Activated T-helper 1 cell treated with anti-CD3 and anti-CD28 coated beads, Interleukin-2, amount 50 U/mL, for 16 hours (primary cell): ENCODE measurements at places on chromosomes 6 and 20.

DNA sequence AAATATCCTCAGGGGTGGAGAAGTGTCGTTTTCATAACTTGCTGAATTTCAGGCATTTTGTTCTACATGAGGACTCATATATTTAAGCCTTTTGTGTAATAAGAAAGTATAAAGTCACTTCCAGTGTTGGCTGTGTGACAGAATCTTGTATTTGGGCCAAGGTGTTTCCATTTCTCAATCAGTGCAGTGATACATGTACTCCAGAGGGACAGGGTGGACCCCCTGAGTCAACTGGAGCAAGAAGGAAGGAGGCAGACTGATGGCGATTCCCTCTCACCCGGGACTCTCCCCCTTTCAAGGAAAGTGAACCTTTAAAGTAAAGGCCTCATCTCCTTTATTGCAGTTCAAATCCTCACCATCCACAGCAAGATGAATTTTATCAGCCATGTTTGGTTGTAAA, 20.3 kb upstream of the MAPK13 start:
- DNase-seq, result no peak

- DNase-seq, result no peak
Observed at GRCh38 chr6:47182291-47182957, 127.3 kb downstream of the TNFRSF21 start.

DNA sequence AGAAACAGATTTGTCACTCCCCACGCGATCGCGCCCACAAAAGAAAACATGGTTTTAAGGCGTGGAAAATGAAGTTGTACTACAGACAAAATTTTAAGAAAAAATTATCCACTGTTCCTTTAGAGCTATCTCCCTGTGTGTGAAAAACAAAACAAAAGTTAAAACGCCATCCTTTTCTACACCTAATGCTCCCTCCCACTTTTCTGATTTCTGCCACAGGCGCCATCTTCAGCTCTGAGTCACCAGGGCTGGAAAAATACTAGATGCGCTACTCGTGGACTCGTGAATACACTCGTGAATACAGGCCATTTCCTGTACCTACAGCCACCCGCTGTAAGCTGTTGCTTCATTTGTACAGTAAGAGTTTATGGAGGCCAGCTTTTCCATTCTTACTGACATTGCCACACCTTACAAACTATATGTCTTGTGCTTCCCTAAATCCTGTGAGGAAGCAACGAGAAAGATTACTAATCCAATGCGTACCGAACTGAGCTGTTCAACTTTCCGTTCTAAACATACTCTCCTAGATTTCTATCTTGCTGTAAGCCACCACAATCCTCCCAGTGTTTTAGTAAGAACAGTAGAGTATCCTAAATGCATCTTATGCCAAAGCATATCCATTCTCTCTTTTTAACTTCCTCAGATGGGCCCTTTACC, 773 bp upstream of the AHI1 start:
- DNase-seq, result peak; percentile 12

GRCh38 chr6:88840796-88841539, 122.5 kb downstream of the RNGTT start:
- DNase-seq, result no peak

- DNase-seq, result no peak
Observed at GRCh38 chr6:33707771-33708170, 3.7 kb downstream of the UQCC2 start.

GRCh38 chr20:38256966-38257365, 3.6 kb downstream of the KIAA1755 start:
- no peak for DNase-seq

GRCh38 chr20:49616154-49617007, 48.4 kb upstream of the PTGIS start:
- DNase-seq, result no peak

DNA sequence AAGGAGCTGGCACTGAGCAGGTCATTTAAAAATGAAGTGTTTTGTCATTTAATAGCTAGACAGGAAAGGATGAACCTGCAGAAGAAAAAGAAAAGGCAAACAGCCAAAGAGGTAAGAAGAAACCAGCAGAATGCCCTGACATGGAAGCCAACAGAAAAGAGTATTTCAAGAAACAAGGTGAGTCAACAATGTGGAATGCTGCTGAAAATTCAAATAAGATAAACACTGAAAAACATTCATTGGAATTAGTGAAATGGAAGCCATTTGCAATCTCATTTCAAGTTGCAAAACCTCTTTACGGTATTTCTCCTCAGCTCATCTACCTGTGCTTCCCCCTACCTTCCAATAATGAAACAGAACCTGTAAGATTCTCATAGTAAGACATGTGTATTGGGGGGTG, 59.6 kb downstream of the RWDD2A start:
- DNase-seq, result no peak

GRCh38 chr6:16494793-16495192, 256.4 kb downstream of the GMPR start:
- DNase-seq, result no peak

DNA sequence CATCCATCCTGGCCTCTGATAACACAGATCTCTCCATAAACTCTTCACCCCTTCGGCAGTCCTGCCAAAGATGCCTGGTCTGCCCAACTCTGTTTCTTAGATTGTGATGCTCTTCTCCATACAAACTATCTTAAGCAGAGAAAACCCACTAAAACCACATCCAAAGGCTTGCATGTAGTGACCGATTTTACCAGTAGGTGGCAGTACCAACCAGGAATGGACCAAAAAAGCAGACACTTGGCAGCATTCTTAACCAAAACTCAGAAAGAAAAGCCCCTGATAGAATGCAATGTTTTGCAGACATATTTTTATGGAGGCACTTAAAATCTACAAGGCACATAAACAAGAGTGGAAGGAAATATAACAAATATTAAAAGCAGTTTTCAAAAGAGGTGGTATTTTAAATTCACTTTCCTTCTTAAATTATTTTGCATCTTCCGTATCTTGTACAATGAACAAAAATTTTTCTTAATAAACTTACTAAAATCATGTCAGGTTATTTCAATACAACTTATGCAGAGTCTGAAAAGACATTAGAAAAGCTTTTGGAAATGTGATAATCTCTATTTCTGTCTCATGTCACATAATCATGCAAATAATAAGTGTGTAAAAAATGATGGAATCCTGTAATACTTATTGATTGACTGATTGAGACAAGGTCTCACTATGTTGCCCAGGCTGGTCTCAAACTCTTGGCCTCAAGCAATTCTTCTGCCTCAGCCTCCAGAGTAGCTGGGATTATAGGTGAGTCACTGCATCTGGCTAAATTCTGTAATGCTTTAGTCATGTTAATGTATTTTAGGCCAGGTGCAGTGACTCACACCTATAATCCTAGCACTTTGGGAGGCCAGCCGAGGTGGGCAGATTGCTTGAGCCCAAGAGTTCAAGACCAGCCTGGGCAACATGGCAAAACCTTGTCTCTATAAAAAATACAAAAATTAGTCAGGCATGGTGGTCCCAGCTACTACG, 29.4 kb downstream of the LRP11 start:
- peak; percentile 50 for DNase-seq

- no peak for DNase-seq
Observed at GRCh38 chr6:97913721-97914120, 630.7 kb upstream of the MMS22L start.

- no peak for DNase-seq
Observed at GRCh38 chr6:21225912-21226311, 367.6 kb upstream of the SOX4 start.

DNA sequence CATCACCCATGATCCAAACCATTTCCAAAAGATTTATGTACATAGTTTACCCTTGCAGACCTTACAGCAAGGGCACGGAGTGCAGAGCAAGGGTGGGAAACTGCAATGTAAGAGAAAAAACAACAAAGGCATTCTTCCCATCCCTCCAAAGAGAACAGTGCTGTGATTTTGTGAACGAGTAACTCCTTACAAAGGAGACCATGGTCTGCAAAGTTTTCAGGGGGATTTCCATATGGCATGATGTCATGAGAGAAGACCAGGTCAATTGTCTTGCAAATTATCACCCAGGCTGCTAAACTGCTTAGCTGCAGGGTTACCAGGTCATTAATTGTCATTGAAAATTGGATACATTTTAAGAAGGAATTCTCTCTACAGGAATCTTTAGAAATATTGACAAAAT, 58.3 kb downstream of the LAMP5 start:
- DNase-seq, result no peak

- DNase-seq, result no peak
Observed at GRCh38 chr6:150267686-150268561, 100.9 kb upstream of the IYD start.

- no peak for DNase-seq
Observed at GRCh38 chr20:63101781-63102720, 95.3 kb upstream of the BHLHE23 start.

DNA sequence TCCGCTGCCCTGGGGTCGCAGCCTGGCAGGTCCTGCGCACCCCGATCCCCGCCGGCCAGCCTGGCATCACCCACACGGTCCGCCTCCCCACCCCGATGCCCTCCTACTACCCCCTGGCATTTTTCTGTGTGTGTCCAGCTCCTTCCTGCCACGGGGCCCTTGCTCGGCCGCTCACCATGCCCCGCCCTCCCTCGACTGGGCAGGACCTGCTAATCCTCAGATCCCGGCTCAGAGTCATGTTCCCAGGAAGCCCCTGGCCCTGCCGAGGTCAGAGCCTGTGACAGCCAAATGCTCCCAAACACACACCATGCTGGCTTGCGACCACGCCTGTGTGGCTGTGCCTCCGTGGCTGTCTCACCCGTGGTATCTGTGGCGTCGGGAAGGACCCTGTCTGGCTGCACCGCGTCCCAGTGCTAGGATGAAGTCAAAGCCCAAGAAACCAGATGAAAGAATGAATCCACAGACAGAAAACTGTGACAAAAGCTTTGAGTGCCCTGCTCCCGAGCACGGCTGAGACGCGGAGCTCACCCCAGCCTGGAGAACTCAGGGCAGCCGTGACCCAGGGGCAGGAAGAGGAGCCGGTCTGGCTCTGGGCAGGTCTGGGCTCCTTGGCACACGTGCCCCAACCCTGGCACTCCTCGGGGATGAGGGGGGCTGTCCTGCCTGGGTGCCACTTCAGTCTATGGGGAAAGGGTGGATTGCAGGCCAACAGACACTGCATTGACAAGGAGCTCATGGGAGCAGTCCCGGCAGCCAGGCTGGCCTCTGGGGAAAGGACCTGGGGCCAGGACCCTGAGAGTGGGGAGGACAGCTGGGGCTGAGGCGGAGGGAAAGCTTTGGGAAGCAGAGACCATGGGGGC, 20.8 kb upstream of the SLCO4A1 start:
- DNase-seq, result no peak

DNA sequence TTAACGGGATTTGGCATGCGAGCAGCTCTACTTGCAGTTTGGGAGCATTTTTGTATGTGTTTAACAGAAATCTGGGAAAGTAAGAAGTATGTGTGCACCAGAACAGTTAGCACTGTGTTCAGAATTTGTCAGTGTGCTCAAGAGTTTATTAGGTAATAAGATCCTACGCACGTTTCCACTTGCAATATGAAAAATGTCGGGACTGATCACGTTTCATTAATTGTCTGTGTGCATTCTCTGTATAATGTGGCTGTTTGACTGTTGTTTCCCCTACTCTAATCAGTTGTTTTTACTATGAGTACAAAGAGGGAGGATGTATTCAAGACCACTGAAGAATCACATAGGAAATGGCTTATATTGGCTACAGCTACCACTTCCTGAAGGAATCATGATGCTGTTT, 349.7 kb upstream of the POU3F2 start:
- no peak for DNase-seq
